Natural killer cell (primary cell): ENCODE measurements at places on chromosomes 16 and 17. TPM values are rescaled to one million over a fixed set of nuclear protein-coding genes. Genes with fewer than 3 reads are reported as not detected.

The NOD2 gene
- 2.8 TPM for total RNA-seq

The CTRB2 gene
- not detected for total RNA-seq

The C17orf67 gene
- total RNA-seq = 3.5 TPM

The C16orf96 gene
- 0.43 TPM for total RNA-seq

The IL32 gene
- 319 TPM for total RNA-seq
